NCI-H187 (cell line): ENCODE measurements at places on chromosomes 13 and 19.

- DNase-seq = no peak
Observed at GRCh38 chr19:13329766-13330165, 176.5 kb downstream of the CACNA1A start.

DNA sequence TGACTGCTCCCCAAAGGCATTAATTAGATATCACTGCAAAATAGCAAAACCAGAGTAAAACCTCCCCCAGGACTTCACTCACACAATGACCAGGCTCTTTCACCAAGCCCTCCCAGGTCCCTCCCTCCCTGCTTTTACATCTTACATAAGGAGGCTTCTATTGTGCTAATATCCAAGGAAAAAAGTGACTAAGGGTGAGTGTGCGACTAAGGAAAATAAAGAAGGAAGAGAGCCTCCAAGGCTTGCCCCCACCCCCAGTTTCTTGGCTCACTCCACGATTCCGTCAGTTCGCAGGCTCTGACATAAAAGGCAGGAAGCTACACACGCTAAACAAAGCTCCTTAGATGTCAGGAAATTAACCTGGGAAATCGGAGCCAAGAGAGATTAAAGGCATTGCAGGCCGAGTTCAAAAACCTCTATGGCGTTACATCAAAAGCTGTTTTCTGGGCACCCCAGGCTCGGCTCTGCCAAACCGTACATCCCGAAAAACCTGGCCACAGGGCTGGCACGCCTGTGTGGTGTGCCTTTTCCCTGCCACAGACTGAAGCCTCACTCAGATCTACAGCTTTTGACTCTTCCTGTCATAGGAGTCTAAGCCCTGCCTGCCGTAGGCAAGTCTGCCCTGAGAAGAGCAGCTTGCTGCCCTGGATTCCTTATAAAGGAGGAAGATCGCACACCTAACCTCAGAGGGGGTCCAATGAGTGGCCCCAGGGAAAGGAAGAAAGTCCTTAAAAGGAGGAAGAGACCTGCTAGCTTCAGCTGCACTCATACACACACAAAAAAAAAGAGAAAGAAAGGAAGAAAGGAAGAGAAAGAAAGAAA is 67.0 kb upstream of the SERP2 start:
- no peak for DNase-seq

GRCh38 chr19:40155749-40156265 is 35.4 kb upstream of the MAP3K10 start:
- no peak for DNase-seq

- no peak for DNase-seq
Observed at GRCh38 chr19:38812841-38813320, at the start of gene LGALS4. Gene LGALS4, minus strand, starts transcription at chr19:38812945. Its CDS starts 59 bp downstream, at chr19:38812886.

- no peak for DNase-seq
Observed at GRCh38 chr13:48317511-48318376, 14.2 kb downstream of the RB1 start.

DNA sequence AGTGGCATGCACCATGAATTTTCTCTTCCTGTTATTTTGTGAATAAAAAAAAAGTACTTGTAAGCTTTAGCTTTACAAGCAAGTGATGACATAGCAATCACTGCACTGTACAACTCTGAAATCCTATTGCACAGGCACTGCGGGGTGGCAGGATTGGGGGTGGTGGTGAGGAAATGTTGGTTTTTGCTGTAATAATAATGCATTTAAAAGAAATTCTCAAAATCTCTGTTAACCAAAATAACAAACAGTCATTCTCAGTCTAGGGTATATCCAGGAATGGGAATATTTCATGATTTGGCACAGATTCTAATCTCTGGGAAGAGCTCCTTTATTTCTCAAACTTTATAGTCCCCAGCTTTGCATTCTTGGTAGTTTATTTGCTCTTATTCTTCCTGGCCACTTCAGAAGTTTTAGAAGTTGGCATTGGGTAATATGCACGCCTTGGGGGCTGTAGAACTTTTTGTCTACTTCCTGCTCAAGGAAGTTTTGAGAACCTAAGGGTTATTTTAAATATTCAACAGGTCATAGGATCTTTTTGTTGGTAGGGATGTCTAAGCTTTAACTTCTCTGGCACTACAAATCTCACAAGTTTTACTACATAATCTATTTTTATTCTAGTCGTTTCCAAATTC is 353.0 kb upstream of the KLF12 start:
- no peak for DNase-seq

DNA sequence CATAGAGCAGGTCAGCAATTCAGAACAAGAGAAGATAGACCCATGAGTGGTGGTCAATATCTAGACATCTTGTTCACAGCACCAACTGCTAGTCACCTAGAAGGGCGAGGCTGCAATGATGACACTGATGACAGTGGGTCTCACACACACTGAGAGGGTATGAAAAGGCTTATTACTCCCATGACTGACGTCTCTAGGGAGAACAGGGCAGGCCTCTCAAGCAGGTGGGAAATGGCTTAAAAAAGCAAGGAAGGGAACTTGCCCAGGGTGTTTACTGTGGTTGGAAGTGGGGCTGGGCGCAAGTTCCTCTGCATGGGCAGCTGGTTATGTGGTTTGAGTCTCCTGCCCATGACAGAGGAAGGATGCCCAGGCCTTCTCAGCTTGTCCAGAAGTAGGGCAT is 33.8 kb downstream of the ZNF44 start:
- no peak for DNase-seq

GRCh38 chr13:24263632-24264031 is 45.7 kb upstream of the C1QTNF9 start:
- no peak for DNase-seq

GRCh38 chr19:1840541-1841115 is 7.7 kb downstream of the REXO1 start:
- no peak for DNase-seq

DNA sequence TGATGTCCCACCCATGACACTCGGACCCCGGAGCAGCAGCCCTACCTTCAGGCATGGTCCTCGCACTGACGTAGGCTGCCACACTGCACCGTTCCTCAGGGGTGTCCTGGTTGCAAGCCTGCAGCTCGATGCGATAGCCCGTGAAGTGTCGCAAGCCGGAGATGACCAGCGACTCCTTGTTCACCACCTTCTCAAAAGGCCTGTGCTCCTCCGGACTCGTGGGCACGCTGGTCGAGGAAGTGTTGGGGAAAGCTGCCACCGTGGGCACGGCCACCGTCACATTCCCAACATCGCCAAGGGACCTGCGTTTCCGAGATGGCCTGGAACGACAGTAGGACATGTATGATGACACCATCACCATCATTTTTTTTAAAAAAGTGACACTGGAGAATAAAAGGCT is 73.3 kb downstream of the ZNF557 start:
- DNase-seq = no peak

GRCh38 chr13:110471156-110471832 is 90.2 kb downstream of the RAB20 start:
- no peak for DNase-seq

DNA sequence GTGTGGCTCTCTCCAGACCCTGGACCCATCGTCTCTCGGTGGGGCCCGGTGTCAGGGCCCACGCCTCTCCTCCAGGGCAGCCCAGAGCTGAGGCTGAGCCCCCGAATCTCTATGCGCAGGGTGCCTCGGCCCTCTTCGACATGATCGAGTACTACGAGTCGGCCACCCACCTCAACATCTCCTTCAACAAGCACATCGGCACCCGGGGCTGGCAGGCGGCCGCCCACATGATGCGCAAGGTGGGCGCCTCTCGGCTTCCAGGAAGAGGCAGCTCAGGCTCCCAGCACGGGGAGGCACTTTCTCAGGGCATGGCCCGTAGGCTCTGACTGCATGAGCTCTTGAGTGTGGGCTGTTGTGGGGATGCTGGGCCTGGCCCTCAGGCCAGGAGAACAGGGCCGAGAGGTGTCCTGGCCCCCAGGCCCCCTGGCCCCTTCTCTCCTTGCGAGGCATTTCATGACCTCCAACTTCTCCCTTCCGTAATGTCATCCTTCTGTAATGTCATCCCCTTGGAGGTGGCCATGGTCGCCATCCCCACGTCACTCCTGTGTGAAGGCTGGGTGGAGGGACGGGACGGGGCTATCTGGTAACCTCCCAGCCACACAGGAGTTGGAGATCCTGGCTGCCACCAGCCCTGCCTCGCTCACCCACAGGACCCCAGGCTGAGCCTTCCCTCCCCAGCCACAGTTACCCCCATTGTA is 19.4 kb downstream of the NKPD1 start:
- no peak for DNase-seq

- no peak for DNase-seq
Observed at GRCh38 chr19:18517606-18518005, 4.3 kb downstream of the ELL start.

- DNase-seq = no peak
Observed at GRCh38 chr13:49567491-49567890, 17.9 kb downstream of the RCBTB1 start.

- no peak for DNase-seq
Observed at GRCh38 chr13:60869941-60870613, 473.1 kb downstream of the TDRD3 start.

- DNase-seq = no peak
Observed at GRCh38 chr13:50805805-50806204, 37.7 kb downstream of the DLEU7 start.

DNA sequence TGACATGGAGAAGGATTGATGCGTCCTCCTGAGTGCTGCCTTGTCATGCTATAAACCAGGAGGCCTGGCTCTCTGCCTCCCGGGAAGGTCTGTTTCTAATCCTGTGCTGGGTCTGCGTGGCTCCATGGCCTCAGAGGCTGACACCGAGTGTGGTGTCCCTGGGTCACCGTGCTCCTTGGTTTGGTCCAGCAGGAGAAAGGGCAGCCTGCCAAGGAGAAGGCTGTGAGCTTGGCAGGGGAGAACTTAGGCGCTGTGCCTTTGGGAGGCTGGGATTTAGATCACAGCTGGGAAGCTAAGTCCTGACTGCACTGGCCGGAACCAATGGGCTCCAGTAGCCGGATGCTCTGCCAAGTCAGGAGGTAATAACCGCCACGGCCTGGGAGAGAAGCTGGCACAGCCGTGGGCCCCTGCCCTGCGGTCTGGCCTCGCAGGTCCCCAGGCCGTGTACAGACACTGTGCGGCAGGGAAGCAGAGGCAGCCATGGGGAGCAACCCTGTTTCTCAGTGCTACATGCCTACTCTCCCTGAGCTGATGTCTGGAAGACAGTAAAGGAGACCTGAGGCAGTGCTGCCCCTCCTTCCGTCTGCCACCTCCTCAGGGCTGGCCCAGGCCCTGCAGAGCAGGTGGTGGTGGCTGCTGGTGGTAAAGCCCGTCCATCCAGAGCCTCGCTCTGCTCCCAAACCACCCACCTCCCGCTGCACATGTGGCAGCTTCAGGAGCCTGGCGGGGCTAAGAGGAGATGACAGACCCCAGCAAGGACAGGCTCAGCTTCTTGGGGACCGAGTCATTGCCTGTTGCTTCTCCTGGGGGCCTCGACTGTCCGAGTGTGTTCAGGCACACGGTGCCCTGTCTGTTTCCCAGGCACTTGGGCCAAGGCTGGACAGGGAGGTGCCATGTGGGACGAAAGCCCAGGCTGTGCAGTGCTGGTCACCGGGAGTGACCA is 44.9 kb downstream of the C13orf46 start:
- no peak for DNase-seq

- DNase-seq = no peak
Observed at GRCh38 chr19:23905771-23906170, 8.9 kb upstream of the ZNF726 start.

DNA sequence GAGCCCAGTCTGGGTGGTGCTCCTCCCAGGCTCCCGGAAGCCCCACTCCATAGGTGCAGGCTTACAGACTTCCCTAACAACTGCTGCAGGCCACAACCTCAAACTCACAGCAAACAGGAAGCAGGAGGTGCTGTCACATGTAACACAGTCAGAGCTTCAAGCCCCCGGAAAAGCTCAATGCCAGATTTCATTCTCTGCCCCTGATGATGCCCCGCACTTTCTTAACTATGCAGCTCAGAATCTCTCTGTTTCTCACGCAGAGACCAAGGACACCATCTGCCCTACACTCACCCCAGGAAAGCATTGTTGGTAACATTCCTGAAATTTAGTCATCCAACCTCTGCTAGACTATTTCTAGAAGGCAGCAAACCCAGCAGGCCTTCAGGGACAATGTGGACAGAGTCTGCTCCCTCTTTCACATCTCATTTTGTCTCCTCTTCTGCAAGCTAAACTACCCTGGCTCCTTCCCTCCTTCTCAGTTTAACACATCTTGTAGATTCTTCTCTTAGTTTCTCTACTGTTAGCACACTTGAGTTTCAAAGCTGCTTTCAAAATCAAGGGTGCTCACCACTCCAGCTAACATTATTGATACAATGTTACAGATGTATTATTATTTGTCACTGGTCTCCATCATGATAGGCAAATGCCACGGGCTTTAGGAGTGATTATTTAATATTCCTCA is 162.5 kb downstream of the KCTD12 start:
- DNase-seq = no peak

DNA sequence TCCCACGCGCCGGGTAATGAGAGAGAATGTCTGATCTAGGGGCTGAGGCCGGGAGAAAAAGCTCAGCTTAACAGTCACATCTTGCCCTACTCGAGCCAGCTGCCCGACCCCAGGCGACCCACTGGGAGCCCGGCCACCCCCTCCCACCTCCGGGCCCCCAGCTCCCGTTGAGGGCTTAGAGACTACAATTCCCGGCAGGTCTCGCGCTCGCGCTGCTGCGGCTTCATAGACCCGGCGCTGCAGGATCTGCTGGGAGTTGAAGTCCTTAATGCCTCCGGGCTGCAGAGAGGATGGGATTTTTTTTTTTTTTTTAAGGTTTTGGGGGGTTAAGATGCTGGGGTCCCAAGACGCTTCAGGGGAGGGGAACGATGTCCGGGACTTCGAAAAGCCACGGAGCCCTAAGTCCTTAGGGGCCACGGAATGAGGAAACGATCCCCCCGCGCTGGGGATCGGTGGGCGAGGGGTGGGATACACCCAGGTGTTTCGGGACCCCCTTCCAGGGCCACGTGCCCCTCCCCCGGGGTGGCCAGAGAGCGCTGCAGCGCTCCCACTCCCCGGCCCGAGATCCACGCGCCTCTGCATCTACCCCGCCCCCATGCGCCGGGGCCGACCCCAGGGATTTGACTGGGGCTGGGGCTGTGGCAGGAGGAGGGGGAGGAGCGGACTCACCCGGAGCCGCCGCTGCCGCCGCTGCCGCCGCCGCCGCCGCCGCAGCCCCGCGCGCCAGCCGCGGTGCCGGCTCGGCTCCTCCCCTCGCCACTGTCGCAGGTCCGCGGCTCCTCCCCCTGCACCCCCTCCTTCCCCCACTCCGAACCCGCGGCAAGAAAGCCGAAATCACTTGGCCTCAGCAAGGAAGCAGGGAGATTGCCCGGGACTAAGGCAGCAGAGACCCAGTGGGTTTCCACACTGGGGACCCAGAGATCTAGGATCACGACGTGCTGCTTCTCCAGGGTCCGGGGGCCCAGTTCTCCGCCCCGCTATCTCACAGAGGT is at the start of gene SYT3:
Gene SYT3, minus strand, starts transcription at position 761 of the 992 bp plus-strand sequence. CDS start 2,470 bp downstream, outside the sequence.
- no peak for DNase-seq

DNA sequence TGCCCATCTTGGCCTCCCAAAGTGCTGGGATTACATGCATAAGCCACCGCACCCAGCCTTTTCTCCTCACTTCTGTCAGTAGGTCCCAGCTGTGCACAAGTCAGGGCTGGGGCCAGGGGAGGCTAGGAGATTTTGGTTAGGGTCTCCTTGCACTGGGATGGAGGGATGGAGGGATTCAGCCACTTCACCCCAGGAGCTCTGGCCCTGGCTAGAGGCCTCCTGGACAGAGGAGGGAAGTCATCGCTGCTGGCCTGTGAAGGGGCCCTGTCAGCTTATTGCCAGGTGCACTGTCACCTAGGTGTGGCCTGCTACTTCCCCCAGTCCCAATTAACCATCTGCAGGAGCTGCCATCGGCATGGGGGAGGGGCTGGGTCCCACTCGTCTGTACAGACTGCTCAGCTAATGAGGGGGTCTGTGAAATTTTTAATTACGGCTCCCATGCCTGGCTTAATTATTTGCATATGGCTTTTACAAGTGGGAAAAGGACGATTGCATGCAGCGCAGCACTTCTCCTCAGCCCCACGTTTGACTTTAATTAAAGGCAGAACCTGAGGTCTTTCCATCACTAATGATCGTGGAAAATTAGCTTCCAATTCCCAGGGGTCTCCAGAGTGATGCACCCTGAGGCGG is 52.4 kb downstream of the CHST8 start:
- DNase-seq = no peak
